T-helper 22 cell (primary cell): ENCODE measurements at places on chromosomes 6 and 20.

- no peak for DNase-seq
Measured at GRCh38 chr20:15900443-15900842, 672.8 kb downstream of the KIF16B start.

- DNase-seq: no peak
Measured at GRCh38 chr6:135858931-135859330, 7.4 kb downstream of the PDE7B start.

- DNase-seq: no peak
Measured at GRCh38 chr6:4883298-4883697, 107.1 kb downstream of the CDYL start.

DNA sequence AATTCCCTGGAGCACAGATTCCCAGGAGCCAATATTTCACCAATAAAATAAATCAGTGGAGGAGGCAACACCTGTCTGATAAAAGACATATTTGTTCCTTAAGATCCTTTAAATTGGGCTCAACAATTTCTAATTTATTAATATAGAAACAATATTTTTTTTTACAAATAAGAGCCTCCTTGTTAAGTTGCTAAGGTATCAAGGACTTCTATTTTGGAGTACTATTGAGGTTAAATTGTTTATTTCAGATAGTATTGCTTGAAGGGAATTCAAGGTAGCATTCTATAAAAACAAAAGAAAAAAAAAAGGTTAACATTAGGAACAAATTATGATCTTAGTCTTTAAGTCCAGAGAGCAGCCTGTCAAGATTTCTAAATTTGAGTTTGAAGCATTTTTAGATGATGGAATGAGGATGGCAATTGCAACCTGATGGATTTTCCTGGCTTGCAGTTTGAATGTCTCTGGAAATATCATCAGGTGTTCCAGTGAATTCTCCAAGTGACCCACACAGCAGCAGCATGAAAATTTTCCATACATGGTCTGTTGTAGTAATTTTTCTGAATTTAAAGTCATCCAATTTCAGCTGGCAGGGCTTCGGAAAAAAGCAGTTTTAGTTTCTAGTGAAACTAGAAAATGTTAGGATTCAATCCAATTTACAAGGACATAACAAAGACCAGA is 19.3 kb upstream of the NCR2 start:
- no peak for DNase-seq
